D721Med (cell line): ENCODE measurements at places on chromosomes 3 and 15.

DNA sequence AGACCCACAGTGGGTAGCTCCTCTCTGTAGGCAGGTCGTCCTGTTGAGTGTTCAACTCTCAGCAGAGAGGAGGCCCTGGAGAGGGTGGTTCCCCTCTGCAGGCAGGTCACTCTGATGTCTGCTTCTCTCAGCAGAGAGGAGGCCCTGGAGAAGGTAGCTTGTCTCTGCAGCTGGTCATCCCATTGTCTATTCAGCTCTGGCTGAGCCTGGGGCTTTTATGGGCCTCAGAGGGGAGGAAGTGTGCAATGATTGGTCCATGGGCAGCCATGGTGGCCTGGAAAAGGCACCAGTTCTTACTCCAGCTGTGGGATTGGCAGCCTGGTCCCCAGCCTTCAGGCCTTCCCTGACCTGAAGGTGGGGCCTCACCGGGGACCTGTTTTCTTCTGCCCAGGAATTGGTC, 52.9 kb downstream of the PPCDC start:
- DNase-seq: no peak

DNA sequence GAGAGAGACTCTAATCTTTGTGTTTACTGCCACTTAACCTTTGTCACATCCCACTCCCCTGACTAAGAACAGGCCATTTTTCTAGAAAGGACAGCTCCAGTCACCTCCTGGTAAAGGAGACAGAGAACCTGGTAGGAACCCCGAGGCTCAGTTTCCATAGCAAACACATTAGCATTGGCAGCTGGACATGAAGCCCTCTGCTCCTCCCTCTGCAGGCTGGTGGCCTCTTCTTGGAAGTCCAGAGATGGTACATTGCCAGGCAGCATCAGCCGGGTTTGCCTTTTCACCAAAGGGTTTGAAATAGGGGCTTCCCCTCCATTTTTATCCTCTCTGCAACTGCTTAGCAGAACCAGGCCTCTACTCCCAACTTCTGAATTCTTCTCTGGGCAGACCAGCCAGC, 213.4 kb upstream of the SEMA6D start:
- DNase-seq: no peak

- DNase-seq: no peak
These were observed 1.4 kb upstream of the HCN4 start for GRCh38 chr15:73370151-73370550.

- DNase-seq: no peak
These were observed 12.4 kb upstream of the ABHD2 start for GRCh38 chr15:89075846-89076245.

DNA sequence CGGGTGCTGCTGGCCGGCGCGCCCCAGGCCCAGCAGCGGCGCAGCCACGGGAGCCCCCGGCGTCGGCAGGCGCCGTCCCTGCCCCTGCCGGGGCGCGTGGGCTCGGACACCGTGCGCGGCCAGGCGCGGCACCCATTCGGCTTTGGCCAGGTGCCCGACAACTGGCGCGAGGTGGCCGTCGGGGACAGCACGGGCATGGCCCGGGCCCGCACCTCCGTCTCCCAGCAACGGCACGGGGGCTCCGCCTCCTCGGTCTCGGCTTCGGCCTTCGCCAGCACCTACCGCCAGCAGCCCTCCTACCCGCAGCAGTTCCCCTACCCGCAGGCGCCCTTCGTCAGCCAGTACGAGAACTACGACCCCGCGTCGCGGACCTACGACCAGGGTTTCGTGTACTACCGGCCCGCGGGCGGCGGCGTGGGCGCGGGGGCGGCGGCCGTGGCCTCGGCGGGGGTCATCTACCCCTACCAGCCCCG, 777 bp downstream of the LOXL1 start:
- no peak for DNase-seq

GRCh38 chr15:64703632-64703959, 71.8 kb downstream of the RBPMS2 start:
- no peak for DNase-seq

DNA sequence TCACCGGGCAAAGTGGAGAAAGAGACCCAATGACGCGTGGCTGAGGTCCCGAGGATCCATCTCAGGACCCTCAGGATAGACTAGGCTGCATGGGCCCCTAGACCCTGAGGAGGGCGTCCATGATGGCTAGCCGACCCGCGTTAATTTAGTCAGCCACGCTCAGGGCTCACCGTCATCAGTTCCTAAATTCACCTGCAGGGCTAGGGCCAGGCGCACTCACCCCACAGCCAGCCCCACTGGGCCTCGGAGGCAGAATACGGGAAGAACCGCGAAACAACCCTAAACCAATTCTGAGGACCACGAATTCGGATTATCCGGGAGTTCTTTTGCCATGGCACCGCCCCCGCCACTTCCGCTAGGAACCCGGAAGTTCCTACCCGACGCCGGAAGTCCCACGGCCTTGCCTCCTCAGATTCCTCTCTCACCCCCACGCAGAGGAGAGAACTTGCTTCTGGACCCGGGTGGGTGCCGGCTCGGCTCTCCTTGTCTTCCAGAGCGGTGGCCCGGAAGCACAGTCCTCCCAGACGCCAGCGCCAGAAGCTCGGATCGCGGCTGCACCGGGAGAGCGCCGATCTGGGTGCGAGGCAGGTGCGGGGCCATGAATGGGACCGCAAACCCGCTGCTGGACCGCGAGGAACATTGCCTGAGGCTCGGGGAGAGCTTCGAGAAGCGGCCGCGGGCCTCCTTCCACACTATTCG, at the start of the genes EAF1 and METTL6:
TSS of gene EAF1 (plus strand) at position 417 of the 699 bp plus-strand sequence. CDS start at position 599, 182 bp downstream.
TSS of gene METTL6 (minus strand) at position 363 of the 699 bp plus-strand sequence. CDS start 1,033 bp downstream, outside the sequence.
- DNase-seq: peak; percentile 80

- no peak for DNase-seq
These were observed 457 bp upstream of the DNAJA4 start for GRCh38 chr15:78263907-78264303.

GRCh38 chr3:180594631-180595558, 7.1 kb upstream of the TTC14 start:
- DNase-seq: no peak

- no peak for DNase-seq
These were observed 180.7 kb upstream of the GRM7 start for GRCh38 chr3:6680119-6680806.

DNA sequence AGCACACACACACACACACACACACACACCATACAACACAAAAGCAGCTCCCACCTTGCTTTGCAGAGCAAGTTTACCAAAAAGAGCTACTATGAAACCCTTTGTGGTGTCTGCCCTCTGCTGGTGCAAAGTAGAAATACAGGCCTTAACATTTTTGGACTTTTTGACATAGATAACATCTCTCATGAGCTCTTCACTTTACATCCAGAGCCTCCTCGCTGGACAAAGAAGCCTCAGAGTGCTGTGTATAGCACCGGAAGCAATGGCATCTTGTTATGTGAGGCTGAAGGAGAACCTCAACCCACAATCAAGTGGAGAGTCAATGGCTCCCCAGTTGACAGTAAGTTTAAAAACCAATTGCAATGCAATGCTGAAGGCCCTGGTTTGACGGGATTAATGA, 157.9 kb downstream of the CHL1 start:
- DNase-seq: no peak

DNA sequence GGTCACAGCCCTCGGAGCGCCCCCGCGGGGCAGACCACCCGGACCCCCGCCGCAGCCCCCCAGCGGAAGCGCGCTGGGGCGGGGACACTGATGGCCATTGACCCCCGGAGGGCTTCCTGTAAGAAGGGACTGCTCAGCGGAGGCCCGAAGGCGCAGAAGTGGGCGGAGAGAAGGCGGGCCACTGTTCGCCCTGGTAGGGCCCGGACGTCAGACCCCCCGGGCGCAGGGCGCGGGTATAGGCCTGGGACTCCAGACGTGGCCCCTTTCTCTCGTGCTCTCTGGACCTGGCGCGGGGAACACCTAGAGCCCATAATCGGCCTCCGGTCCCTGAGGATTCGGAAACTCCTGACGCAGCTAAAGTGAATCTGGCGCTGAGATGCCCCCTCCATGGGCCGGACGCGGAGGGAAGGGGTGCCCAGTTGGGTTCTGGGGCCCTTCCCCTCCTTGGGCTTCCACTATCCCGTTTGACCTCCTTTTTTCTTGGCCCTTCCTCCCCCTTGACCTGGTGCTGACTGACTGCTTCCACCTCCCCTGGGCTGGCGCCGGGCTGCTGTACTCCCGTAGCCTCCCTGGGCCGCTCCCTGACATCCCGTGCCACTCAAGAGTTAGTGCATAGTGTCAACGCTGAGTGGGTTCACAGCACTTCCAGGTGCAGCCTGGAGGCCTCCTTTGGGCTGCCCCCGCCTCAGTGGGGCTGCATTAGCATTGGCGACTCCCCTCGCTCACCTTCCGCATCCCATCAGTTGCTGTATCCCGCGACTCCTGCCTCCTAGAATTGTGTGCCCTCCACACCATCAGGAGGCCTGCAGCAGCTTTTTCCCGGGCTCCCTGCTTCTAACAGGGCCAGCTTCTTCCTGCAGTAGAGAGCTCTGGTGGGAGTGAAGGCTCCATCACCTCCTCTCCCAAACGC, 694 bp downstream of the ABTB1 start:
- no peak for DNase-seq

DNA sequence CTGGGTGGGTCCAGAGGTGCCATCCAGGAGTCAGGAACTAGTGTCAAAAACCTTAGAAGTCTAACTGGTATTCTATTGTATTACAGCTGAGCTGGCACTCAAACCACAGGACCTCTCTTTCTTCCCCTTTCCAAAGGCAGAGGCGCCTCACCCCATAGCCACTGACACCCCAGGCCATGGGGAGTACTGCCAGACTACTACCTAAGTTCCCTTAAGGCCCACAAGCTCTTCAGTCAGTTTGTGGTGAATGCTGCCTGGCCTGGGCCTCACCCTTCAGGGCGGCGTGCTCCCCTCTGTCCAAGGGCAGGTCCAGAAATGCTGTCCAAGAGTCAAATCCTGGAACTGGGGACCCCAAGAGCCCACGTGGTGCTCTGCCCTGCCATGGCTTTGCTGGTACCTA, 43.0 kb upstream of the FGF7 start:
- DNase-seq: no peak

DNA sequence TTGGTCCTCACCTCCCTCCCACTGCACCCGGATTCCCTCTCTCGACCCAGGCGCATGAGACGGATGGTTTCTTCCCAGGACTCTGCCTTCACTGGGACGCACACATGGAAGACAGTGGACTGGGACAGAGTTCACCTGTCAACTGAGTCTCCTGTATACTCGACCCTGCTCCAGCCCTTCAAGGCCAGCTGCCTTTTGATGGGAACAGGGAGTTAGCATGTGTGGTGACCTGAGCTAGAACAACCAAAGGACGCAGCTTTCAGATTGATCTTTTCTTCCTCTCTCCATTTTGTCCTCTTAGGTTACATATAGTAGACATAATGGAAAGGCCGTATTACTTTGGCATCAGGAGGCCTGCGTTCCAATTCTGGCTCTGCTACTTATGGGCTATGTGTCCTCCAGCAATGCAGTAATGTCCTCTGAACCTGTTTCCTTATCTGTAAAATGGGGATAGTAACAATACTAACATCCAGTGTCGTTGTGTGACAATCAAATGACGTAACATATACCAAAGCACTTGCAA, 94.1 kb downstream of the PEX5L start:
- DNase-seq: no peak

GRCh38 chr3:151002003-151002981, 29.8 kb upstream of the CLRN1 start:
- no peak for DNase-seq

- DNase-seq: no peak
These were observed 112.6 kb downstream of the UACA start for GRCh38 chr15:70650567-70651302.

DNA sequence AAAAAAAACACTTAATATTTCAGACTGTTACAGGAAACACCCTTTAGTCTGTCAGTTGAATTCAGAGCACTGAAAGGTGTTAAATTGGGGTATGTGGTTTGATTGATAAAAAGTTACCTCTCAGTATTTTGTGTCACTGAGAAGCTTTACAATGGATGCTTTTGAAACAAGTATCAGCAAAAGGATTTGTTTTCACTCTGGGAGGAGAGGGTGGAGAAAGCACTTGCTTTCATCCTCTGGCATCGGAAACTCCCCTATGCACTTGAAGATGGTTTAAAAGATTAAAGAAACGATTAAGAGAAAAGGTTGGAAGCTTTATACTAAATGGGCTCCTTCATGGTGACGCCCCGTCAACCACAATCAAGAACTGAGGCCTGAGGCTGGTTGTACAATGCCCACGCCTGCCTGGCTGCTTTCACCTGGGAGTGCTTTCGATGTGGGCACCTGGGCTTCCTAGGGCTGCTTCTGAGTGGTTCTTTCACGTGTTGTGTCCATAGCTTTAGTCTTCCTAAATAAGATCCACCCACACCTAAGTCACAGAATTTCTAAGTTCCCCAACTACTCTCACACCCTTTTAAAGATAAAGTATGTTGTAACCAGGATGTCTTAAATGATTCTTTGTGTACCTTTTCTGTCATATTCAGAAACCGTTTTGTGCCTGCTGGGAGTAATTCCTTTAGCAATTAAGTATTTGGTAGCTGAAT, 17.9 kb downstream of the TMEM43 start:
- no peak for DNase-seq

- DNase-seq: no peak
These were observed 21.5 kb downstream of the GABRR3 start for GRCh38 chr3:98013411-98014267.

- no peak for DNase-seq
These were observed 392.3 kb upstream of the GRM7 start for GRCh38 chr3:6468589-6468988.

GRCh38 chr3:15385901-15386653, 41.3 kb downstream of the METTL6 start:
- no peak for DNase-seq

DNA sequence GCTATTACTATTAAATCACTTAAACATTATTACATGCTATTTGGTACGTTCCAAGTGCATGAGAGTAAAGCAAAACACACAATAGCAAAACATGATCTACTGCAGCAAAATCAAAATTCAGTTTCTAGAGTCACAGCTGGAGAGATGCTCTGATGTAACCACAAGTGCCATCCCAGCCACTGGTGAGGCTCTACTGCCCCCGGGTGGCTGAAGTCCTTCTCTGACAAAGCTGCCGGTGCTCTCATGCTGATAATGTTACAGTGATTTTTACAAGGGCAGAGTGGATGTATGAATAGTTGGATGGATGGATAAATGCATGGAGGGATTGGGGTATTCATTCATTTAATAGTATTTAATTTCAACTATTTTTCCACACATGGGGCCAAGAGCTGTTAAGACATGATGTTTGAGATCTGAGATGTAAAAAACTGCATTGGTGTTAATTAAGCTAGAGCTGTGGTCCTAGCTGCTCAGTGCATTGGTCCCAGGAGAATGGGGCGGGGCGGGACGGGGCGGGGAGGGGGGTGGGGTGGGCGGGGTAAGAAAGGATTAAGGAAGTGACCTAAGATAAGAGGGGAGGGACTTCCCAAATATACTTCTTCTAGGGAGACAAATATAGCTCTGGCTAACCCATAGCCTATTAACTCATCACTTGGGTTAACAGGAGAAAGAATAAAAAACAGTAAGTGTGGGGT, 5.3 kb upstream of the SPESP1 start:
- DNase-seq: peak; percentile 43

DNA sequence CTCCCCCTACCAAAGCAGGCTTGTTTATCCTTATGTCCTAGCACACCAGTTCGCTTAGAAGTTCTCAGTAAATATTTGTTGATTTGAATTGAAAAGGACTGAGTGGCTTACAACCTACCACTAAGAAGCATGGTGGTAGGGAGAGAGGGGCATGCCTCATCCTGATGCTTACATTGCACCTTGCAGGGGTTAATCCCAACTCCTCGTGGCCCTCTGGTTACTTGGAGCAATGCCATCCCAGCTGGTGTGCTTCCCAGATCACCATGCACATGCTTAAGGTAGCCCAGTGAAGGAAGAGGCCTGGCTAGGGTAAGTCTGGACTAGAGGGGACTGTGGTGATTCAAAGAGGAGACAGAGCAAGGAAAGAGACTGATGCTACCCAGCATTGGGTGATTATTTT, 253.3 kb downstream of the CLSTN2 start:
- DNase-seq: no peak
